ENCODE measurements at places on chromosomes 5 and 9.

- no peak for DNase-seq
Measured at GRCh38 chr9:70677055-70677735, 262.7 kb upstream of the KLF9 start.

- no peak for DNase-seq
Measured at GRCh38 chr9:16133032-16133431, 580.2 kb downstream of the CCDC171 start.

GRCh38 chr5:137226081-137226480 is 273.0 kb downstream of the SPOCK1 start:
- DNase-seq, result no peak

DNA sequence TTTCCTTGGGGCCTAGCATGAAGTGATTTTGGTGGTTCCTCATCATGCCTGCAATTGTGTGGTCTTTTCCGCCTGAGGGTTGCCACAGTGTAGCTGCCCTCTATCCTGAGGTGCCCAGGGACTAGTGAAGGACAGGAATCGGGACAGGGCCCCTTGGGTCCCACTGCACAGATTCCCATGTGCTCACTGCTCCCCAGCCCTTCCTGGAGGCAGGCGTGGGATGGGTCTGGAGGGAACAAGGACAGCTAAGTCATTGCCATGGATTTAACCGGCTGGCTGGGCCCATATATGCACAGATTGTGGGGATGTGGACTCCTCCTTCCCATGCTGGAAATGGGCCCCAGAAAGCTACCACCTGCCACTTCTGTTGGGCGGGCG is 122.3 kb upstream of the PITX1 start:
- DNase-seq, result no peak

DNA sequence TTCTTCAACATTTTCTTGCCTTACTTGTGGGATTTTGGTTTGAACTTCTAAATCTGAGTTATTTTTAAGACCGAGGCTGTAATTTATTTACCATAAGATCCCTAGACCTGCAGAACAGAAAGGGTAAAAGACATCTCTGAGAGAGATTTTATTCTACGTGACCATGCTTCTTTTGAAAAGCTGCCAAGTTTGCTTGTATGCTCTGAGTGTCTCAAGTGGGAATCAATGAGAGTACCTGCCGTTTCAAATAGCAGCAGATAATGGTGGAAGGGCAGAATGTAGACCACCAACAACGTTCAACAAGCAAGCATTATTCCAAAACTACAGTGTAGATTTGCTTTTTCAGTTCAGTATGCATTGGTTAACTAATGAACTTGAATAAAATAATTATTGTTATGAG is 108.6 kb upstream of the MINAR2 start:
- DNase-seq, result no peak

- DNase-seq, result no peak
Measured at GRCh38 chr5:167802755-167803431, 488.6 kb upstream of the WWC1 start.

GRCh38 chr9:130445268-130445983 is 665 bp downstream of the ASS1 start:
- no peak for DNase-seq

- no peak for DNase-seq
Measured at GRCh38 chr9:126682928-126683697, 69.4 kb downstream of the LMX1B start.

DNA sequence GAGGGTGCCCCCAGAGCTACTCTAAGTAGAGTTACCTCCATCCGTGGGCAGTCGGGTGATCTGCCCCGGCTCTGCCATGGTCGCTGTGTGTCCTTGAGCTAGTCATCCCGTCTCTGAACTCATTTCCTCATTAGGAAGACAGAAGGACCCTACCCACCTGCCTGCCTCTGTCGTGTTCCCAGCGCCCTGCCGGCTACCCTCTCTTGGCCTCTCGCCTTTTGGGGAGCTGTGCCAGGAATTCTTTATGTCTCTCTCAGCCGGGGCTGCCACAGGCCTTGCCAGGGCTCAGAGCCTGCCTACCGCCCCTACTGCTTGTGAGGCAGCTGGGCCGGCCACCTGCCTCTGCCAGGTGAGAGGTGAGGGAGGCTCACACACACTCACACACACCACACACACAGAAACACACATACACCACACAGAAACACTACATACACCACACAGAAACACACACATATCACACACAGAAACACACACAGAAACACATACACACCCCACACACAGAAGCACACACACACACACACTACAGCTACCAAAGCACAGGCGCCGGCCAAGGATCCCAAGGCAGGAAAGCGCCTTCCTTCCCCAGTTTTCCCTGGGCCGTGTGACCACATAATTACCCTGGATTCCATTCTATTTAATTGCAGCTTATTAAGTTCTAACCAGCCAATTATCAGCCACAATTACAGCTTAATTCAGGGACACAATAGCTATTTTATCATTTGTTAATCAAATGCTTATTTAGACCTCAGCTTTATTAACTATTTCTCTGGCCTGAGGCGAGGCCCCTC is 41.7 kb downstream of the UNC5A start:
- DNase-seq, result no peak

- no peak for DNase-seq
Measured at GRCh38 chr5:95087816-95088317, 197.0 kb downstream of the MCTP1 start.

DNA sequence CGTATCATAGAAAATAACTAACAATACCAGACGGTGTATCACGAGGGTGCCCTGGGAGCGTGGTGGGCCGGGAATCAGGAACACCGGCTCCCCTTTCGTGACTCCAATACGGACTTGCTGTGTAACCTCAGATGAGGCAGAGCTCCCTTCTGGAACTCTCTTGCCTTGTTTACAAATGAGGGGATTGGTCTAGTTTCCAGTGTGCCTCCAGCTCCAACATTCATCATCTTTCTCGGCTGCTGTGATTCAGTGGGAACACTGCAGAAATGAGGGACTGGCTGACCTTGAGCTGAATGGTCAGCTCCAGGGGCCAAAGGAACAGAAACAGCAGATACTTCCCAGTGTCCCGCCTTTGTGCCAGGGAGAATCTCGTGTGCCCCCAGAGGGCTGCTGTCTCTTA is 22.6 kb upstream of the TGFBI start:
- no peak for DNase-seq

DNA sequence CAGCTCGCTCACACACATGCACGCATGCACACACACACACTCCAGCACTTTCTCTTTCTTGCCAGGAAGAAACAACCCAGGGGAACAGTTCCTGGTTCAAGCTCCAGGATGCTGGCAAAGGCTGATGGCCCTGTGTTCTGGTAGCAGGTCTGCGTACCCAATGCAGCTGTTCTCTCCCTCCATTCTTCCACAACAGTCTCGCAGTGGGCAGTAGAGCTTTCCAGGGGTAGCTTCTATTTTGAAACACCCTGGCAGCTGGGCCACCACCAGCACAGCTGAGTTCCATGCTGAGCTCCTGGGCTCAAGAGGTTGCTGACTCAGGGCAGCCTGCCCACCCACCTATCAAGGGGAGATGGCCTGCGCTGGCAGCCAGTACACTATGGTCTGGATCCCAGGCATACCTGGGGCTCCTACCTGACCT is 4.7 kb downstream of the VDAC1 start:
- DNase-seq, result no peak

DNA sequence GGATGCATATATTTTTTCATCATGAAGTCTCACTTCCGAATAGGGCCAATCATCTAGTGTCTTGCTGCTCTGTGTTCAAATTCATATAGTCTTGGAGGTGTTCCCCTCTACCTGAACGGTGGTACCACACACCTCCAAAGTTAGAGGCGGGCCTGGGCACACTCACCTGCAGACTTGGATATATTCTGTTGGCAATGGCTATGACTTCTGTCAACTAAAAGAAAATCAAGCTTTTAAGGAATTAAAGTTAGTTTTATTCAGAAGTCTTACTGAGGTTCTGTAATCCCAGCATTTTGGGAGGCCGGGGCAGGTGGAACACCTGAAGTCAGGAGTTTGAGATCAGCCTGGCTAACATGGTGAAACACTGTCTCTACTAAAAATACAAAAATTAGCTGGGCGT is 2.6 kb upstream of the NIPAL4 start:
- DNase-seq, result no peak

DNA sequence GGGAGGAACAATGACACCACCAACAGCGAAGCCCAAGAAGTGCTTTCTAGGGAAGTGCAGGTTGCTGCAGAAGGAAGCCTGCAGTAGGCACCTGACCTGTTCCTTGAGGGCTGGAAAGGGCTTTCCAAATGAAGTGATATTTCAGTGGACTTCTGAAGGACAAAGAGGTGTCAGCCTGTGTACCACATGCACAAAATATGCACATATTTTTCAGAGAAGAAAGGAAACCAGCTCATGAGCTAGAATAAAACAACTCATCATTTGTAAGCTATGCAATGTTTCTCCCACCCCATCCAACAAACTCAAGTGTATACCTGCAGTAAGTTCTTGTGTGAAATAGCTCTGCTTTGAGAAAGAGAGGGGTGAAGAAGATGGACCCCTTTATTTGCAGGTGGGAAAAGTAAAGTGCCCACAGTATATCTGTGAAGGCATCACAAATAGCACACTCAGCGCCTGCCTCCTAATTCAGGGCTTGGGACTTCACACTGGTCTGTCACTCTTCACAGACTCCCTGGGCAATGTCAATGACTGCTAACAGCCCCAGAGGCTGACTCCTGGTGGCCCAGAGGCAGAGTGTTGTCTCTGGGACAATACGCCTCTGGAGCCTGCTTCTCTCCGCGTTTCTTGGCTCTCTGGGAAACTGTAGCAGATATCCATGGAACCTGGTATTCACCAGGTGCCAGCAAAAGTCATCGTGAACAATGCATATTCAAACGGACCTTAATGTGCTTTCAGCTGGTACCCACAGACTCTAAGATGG is 198.1 kb upstream of the EFNA5 start:
- no peak for DNase-seq

GRCh38 chr9:122096620-122097415 is 3.7 kb upstream of the TTLL11 start:
- DNase-seq, result no peak

- DNase-seq, result no peak
Measured at GRCh38 chr5:83145241-83145640, 67.9 kb downstream of the XRCC4 start.

- DNase-seq, result no peak
Measured at GRCh38 chr9:3277200-3277599, 248.6 kb downstream of the RFX3 start.

DNA sequence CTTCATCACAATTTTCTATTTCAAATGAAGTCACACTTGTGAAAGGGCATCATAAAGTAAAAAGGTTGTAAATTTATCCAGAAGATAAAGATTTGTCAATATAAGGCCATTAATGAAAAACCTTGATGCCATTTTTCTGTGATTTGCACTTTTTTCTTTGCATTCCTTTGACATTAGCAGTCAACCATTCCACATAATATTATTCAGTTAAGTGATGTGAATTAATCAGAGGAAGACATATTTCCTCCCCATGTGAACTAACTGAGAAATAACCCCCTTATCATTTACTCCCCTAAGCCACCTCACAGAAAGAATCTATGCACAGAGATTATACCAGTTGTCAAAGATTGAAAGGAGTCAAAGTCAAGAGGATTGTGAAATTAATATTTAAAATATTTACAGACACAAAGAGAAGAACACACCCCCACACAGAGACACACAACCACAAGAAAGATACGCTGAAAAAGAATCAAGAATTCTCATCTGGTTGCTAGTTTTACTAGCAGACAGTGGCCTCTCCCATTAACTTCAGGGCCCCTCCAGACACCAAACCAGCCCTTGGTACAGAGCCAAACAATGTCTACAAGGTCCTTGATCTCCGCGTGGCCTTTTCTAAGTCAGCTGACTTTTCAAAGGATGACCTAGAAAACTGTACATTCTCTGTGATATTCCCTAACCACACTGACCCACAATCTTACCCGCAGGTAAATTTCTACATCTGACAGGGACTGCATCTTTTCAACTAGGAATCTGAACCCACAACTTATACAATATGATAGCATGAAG is 29.5 kb downstream of the GNAQ start:
- no peak for DNase-seq

- DNase-seq, result no peak
Measured at GRCh38 chr9:40935336-40935735, 193.1 kb downstream of the FOXD4L6 start.

DNA sequence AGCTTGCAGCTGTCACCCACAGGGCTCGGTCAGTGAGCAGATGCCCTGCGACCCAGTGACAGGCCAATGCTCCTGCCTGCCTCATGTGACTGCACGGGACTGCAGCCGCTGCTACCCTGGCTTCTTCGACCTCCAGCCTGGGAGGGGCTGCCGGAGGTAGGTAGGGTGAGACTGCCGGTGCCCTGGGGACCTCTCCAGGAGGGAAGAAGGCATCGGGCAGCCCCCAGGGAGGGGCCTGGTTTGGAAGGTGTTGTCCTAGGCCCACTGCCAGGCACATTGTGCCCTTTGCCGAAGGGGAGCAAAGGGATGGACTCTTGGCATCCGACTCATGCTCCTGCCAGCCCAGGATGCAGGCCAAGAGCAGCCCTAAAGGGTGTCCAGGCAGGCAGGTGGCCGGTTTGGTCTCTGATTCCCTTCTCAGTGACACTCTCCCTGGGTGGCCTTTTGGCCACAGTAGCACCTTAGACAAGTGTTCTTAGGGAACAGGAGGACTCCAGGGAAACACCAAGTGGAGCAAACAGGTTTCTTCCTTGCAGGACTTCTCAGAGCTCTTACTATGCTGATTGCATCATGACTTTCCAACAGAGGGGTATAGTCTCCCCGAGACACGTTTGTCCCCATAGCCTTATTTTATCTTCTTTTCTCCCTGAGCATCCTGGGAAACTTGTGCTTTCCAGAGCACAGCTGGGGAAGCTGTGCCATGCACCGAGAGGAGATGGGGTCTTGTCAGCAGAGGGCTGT is 28.1 kb upstream of the AIF1L start:
- DNase-seq, result no peak

GRCh38 chr9:87557996-87558395 is 60.3 kb downstream of the DAPK1 start:
- no peak for DNase-seq

DNA sequence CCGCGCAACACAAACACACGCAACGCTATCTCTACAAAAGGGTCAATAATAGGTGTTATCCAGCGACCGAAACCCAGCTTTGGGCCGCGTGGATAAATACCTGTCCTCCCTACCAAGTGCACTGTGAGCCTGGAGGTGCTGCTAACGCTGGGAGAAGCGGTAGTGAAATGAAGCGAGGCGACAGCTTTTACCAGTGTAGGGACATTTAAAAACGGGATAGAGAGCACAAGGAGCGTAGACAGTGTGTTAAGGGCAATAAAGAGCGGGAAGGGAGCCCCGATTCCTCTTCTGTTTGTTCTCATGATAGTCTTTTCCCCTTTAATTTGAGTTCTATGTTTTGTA is 421 bp upstream of the DEPDC1B start:
- DNase-seq, result no peak

GRCh38 chr5:107381189-107381856 is 289.4 kb downstream of the EFNA5 start:
- no peak for DNase-seq

GRCh38 chr9:131622523-131622922 is 77.2 kb downstream of the PRRT1B start:
- DNase-seq, result no peak

DNA sequence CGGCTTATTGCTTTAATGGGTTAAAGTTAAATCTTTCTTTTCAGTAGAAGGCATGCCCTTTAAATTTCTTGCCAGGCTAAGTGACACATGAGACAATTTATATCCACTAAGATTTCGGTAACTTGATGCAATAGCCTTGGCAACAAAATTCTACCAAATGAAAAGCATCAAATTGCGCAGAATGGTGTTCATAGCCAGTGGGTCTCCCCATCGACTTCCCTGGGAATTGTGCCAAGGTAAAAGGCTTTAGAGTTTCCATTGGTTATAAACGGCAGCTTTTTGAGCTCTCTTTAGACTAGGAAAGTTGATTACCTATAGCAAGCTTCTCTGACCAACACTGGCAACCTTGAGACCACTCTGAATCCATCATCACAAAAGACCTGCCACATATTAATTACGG is 358.4 kb downstream of the ARRDC3 start:
- DNase-seq, result no peak

GRCh38 chr5:169006842-169007790 is 293.8 kb downstream of the SLIT3 start:
- DNase-seq, result no peak

Measured in cortex of kidney (tissue), 1 donor.